ENCODE measurements at places on chromosomes 5 and 9. TPM values are rescaled to one million over a fixed set of nuclear protein-coding genes. Genes with fewer than 3 reads are reported as not detected.
A peak's percentile ranks its signal among the peaks of the same experiment; 100 is the strongest.

Gene PDCD1LG2
- total RNA-seq: 12.8 TPM

GRCh38 chr9:12863618-12864017 lies 88.8 kb downstream of the LURAP1L start:
- DNase-seq: no peak

DNA sequence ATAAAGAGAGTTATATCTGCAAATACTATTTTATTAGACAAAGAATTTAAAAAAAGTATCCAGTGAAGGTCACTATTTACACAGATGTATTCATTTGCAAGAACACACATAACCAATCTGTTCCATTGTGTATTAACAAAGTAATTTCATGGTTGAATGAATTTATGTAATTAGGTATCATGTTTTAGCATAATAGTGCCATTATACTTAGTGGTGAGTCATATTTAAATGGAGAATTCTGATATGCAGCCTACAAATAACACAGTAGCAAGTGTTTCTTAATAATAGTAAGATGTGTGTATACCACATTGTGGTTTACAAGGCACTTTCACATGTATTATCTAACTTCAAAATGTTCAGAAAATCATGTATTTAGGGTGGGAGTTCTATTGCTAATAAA lies 1028.5 kb upstream of the ACO1 start:
- no peak for DNase-seq

DNA sequence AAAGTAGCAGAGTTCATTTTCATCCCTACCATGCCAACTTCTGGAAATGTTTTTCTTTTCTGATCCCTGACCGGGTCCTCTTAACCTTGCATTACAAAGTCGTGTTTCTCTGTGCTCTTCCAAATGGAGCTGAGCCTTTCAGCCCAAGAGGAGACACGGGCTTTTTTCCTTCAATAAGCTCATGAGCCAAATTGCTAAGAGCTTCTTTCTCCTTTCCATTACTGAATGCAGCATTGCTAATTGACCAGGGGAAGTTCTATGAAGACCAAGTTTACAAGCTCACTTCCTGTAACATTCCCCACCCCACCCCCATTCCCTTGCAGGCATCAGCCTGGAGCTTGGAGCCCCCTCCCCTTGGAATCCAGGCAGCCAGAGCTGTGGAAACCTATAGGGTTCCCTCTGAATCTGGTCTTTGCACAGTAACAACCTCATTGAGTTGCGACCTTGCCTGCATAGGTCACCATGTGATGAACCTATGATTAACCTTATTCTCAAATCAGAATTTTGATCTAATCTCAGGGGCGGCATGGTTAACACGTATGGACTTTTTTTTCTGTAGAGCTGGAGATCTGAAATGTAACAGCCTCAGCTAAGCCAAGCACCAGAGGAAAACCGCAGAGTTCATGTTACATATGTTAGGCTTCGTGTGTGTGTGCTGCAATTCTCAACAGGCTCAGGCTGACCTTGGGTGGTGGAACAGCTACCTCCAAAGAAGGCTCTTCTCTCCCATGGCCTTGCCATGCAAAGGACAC lies 395.7 kb upstream of the ZNF462 start:
- peak; percentile 35 for DNase-seq

DNA sequence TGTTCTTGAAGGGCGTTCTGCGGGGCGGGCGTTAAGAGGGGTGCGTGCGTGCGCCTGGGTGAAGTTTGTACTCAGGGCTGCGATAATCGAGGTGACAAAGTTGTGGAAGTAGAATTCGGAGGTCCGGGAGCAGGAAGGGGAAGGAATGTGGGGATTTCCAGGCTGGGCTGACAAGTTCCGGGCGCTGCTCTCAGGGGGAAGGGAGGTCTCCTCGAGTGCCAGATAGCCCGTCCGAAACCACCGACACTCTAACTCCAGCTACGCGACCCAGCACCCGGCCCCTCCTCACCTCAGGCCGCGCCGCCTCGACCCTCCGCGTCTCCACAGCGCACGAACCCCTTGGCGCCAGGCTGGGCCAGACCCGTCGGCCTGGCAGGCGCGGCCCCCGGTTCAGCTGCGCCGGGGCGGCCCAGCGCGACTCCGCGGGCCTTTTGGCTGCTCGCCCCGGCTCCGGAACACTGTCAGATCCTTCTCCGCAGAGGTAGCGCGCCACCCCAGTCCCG lies at the start of gene IL6ST:
Gene IL6ST (minus strand): TSS at position 469 of the 503 bp plus-strand sequence. CDS start 18,685 bp downstream, outside the sequence.
- DNase-seq: peak; percentile 81

DNA sequence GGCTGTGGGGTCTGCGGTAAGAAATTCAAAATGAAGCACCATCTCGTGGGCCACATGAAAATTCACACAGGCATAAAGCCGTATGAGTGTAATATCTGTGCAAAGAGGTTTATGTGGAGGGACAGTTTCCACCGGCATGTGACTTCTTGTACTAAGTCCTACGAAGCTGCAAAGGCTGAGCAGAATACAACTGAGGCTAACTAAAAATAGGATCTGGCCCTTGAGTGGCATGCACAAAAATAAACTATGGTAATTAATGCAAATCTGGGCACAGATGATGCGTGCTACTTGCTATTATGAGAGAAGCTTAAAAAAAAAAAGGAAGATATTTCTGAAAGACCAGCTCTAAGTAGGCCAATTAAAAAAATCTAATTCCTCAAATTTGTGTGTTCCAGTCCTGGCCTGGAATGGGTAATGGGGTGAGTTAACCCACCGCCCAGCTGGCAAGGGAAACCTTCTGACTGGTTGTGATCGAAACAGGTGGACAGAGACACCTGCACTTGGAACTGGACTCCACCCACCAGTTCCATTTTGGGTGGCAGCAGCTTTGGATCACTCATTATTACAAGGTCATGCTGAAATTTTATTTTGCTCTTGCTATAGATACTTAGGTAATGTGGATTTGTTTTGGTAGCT lies 26.6 kb upstream of the ZBTB34 start:
- no peak for DNase-seq

All from umbilical cord (tissue), 2 donors.